ENCODE measurements at places on chromosomes 6 and 20.
A peak's percentile ranks its signal among the peaks of the same experiment; 100 is the strongest.

- DNase-seq = no peak
These were observed 40.3 kb upstream of the CNKSR3 start for GRCh38 chr6:154550779-154551178.

DNA sequence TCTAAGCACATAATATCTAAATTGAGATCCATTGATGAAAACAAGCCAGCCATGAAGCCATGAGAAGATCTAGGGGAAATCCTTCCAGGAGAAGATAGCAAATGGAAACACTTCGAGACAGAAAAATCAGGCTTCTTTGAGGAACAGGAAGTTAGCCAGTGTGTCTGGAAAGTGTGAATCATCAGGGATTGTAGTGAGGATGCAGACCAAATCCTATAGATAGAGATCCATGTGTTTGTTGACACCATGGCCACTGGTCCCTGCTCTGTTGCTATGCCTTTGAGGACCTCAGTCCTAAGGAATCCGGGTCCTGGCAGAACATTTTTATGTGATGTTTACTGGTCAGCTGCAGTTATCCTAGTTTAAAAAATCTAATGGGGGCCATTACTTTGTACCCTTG lies 6.6 kb upstream of the ELOVL2 start:
- no peak for DNase-seq

- DNase-seq = no peak
These were observed 149.2 kb downstream of the JARID2 start for GRCh38 chr6:15395087-15395486.

DNA sequence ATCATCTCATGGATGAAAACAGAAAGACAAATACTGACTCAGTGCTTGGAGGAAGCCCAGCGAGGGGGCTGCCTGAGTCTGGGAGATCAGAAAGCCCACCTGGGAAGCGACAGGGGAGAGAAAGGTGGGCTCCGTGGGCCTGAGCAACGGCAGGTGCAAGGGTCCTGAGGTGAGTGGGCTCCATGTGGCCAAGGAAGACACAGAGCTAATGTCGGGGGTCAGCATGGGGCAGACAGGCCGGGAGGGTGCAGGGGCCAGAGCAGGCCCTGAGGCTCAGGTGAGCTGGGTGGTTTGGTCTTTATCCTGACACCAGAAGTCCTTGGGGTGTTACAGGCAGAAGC lies 18.8 kb downstream of the APCDD1L start:
- DNase-seq = no peak

GRCh38 chr6:91213229-91213901 lies 626.5 kb upstream of the MAP3K7 start:
- no peak for DNase-seq

DNA sequence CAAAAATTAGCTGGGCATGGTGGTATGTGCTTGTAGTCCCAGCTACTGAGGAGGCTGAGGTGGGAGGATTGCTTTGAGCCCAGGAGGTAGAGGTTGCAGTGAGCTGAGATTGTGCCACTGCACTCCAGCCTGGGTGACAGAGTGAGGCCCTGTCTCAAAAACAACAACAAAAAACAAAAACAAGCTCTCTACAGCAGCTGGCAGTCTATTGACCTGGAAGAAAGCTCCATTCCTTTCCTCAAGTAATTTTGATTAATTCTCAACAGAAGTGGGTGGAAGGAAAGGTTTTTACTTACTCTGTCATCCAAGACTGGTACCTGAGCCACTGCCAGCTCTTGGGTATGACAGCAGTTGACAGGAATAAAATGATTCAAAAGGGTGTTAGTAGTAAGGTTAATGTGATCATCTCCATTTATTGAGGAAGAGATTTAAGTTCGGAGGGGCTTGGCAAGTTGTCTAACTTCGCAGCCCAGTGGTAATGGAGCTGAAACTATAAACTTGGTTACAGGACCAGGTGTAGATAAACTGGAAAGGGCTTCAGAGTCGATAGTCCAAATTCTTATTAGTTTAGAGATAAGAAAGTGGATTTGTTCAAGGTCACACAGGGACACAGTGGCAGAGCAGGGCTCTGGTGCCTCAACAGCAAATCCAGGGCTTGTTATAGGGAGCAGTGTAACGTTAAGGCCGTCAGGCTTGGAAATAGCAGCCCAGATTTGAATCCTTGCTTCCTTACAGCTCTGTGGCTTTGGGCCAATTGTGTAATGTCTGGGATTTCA lies 14.8 kb downstream of the SRSF3 start:
- no peak for DNase-seq

DNA sequence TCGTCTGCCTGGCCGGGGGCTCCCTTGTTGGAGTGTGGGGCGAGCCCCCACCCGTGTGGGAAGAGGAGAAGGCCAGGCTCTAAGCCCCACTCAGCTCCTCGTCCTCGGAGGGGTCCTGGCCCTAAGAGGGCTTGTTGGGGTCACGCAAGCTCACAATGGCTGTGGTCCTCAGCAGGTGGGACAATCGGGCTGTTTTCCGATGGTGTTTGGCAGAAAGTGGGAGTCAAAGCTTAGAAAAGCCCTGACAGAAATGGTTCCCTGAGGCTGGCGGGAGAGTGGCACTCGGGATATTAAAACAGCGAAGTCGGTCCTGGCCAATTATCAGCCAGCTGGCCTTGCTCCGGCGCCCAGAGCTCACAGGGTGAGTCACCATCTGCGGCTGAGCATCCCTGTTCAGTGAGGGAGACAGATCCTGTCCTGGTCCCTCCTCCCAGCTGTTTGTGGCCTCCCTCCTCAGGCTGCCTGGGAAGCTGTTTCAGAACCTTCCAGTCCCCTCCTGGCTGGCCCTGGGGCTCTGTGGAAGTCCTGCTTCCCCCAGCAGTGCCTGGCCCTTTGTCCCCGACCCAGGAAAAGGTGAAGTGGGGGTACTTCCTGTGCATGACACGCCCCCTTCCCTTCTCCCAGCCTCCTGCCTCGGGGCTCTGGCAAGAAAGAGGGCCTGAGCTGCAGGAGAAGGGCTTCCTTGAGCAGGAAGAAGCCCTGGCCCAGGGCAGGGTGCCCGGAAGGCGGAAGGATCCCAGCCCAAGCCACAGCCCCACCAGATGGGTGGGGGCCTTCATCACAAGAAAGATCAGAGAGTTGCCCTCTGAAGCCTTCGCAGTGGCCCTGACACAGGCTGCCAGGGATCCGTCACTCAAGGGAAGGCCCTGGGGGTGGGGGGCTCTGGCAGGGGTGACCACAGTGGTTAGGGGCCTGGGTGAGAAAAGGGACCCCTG lies 53.6 kb upstream of the BHLHE23 start:
- no peak for DNase-seq

DNA sequence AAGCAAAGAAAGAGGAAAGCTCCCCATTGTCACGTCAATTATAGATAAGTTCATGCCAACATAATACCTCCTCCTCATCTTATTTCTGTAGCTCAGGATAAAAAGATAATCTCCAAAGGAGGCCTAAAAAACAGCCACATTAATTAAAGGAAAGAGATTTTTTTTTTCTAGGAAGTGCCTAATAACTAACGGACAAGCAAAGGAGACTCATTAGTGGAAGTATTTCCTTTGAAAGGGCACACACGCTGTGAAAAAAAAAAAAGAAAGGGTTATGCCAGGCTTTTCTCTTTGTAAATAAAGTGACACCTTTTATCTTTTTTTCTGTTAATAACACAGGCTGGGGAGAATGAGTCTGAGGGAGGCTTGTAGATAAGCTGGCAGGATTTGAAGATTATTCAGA lies 55.7 kb downstream of the PCSK2 start:
- DNase-seq = no peak

DNA sequence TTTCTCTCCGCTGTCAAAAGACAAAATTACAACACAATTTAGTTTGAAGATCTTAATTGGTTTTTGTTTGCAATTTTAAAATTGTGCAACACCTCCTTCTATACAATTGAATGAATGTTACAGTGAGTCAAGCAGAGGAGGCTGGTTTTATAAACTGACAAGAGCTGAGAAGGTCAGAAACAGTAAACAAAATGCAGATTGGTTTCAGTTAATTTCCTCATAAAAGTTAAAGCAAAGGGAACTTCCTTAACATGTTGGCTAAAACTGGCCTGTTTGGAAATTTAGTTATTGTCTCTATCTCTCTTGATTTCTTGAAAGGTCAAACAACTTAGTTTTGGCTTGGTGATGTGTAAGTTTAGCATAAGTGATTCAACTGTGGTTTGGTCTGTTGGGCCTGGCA lies 22.2 kb downstream of the KHDC1L start:
- DNase-seq = no peak

- no peak for DNase-seq
These were observed 238.4 kb upstream of the TBX18 start for GRCh38 chr6:85002847-85003246.

DNA sequence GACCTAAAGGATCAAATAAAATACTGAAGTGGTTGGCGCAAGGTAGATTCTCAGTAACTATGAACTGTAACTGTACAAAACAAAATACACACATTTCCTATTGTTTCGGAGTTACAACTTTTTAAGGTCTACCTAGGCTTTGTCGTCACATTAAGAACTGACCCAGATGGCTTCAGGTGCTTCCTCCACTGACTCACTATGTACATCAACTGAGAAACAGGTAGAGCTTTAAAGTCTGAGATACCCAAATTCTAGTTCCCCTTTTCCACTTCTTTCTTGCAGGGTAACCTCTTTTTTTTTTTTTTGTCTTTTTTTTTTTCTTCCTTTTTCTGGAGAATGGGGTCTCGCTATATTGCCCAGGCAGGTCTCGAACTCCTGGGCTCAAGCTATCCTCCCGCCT lies 5.5 kb downstream of the SNRPB start:
- no peak for DNase-seq

GRCh38 chr20:43914311-43915210 lies at the start of gene TOX2:
TSS of gene TOX2 (plus strand) at chr20:43914852. CDS start at chr20:43914892, 40 bp downstream.
- no peak for DNase-seq

DNA sequence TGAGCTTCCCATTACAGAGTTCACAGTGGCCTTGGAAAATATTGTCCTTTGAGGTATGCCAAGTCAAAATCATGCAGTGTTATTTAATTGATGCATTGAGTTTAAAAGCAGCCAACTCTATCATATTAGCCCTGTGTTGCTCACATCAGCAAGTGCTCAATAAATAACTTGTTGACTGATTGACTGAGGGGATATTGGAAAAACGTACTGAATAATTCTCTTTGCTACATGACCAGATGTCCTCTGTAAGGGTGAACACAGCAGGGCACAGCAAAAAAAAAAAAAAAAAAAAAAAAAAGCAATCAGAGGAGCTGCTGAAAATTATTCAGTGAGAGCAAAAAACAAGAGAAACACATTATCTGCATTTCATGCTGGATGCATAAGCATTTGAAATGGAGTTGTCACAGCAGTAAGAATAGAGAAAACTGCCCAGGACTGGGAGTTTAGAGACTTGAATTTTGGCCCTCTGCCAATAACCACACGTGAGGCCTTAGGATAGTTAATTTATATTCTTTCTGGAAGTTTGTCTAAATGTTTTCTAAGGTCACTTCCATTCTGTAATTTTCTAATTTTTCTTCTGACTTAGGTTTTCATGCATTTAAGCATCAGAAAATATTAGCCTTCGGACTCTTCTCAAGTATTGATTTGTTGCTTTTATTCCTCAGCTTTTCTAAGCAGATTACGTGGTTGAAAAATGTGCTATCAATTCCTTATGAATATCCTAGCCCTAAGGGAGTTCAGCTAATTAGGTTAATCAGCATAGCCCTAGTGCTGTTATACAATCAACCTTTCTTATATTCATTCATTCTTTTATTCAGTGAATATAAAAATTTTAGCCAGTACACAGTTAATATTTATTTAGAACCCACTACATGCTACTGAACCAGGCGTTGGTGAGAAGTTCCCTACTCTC lies 246.8 kb upstream of the STXBP5 start:
- no peak for DNase-seq

GRCh38 chr6:118895859-118896258 lies 1.9 kb downstream of the ASF1A start:
- no peak for DNase-seq

DNA sequence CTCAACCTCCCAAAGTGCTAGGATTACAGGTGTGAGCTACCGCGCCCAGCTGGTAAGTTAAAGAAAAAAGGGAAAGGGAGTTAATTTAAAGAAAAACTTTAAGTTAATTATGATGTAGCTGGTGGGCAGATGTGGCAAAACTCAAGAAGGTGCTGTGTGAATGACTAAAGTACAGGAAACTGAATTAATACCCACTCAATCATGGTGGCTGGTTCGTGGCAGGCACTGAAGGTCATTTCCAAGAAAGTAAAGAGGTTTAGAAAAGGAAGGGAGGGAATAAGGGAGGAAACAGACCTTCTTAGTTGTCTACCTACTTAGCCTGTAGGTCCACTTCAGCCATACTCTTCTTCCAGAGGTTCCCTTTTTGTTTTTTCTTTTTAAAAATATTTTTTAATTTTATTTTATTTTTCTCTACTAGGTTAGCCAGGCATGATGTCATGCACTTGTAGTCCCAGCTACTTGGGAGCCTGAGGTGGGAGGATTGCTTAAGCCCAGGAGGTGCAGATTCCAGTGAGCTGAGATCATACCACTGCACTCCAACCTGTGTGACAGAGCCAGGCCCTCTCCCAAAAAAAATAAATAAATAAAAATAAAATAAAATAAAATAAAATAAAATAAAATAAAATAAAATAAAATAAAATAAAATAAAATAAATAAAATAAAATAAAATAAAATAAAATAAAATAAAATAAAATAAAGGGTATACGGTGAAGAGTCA lies 11.9 kb upstream of the TGM3 start:
- no peak for DNase-seq

DNA sequence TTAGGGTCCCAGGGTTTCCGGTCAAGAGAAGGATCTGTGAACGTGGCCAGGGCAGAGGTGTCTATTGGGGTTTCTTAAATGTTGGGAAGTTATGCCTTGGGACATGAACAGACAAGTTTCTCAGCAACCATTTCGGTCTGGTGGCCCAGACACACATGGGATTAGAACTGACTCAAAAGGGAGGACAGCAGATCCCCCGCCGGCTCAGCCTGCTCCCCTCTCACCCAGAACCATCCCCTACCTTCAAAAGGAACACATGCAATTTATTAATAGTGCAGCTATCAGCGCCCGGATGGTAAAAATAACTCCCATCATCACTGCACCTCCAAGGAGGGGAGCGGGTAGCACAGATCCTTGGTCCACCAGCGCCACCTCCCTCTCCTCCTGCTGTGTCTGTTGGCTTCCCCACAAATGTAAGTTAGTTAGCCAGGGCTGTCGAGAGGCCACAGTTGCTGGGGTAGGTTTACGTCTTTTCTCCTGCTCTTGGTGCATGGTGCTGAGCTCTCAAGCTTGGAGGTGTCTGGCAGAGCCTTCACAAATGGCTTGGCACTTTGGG lies 77.1 kb downstream of the TRAM2 start:
- DNase-seq = no peak

DNA sequence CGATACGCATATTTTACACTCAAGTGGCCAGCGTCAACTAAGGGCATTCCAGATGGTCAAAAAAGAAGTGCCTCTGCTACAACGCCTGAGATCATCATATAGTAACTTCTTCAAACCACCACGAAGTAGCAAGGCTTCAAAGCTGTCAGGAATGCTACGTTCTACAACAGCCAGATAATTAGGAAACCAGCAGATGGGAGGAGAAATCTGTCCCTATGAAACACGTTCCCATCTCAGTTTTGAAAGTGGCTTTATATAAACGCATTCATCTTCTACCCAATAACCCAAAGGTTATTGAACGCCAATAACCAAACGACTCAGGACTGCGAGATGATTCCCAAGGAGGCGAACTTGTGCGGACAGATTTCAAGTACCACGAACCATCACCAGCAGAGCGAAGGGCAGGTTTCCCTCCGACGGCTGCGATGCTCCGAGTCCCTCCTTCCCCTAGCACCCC lies 1.2 kb downstream of the ABHD12 start:
- peak; percentile 12 for DNase-seq

- DNase-seq = no peak
These were observed 91.7 kb downstream of the CLIC5 start for GRCh38 chr6:45923831-45924391.

GRCh38 chr6:148959008-148959407 lies 212.2 kb downstream of the UST start:
- peak; percentile 2 for DNase-seq

- no peak for DNase-seq
These were observed 193.6 kb downstream of the EDN1 start for GRCh38 chr6:12483712-12484111.
